ENCODE measurements at places on chromosomes 11 and 22. TPM values are rescaled to one million over a fixed set of nuclear protein-coding genes. Genes with fewer than 3 reads are reported as not detected.

The TSSC4 gene
- 36.2 TPM for total RNA-seq

- DNase-seq: no peak
These were observed 1029.0 kb upstream of the TENM4 start for GRCh38 chr11:80469871-80470270.

GRCh38 chr11:107707807-107708206 lies 4.0 kb downstream of the SLN start:
- no peak for DNase-seq

The PATZ1 gene
- total RNA-seq: 29.0 TPM

The NRXN2 gene
- 0.07 TPM for total RNA-seq

- DNase-seq: peak; percentile 70
These were observed 1.6 kb downstream of the MCAM start for GRCh38 chr11:119315131-119316015.

The MALAT1 gene
- 3,856 TPM for total RNA-seq

- no peak for DNase-seq
These were observed 727.7 kb upstream of the ANO5 start for GRCh38 chr11:21465203-21465602.

DNA sequence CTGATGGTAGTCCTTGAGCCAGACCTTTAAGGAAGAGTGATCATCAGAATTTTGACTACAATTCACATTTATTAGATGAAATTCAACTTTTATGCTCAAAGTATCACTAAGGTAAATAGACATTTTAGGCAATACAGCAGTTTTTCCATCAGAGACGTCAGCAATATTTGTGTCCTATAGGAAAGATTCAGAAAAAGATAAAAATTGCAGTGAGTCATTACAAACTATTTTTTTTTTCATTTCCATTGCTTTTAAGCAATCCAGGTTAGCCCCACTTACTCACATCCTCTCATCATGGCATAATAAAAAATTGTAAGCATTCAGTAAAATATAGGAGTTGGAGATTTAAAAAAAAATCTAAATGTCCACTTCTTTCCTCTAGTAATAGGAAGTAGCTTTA lies 46.9 kb downstream of the MSANTD4 start:
- no peak for DNase-seq

GRCh38 chr11:1150116-1150515 lies 7.6 kb upstream of the MUC5AC start:
- no peak for DNase-seq

- DNase-seq: no peak
These were observed 435.0 kb upstream of the CADM1 start for GRCh38 chr11:115939104-115939730.

GRCh38 chr22:33848251-33848650 lies 72.0 kb downstream of the LARGE1 start:
- no peak for DNase-seq

The MUC5AC gene
- total RNA-seq: not detected

The PIH1D2 gene
- total RNA-seq: 0.67 TPM

All from activated CD8-positive, alpha-beta T cell treated with anti-CD3 and anti-CD28 coated beads for 36 hours (primary cell).